ENCODE measurements at places on chromosomes 3 and 15. TPM values are rescaled to one million over a fixed set of nuclear protein-coding genes. Genes with fewer than 3 reads are reported as not detected.
A peak's percentile ranks its signal among the peaks of the same experiment; 100 is the strongest.

GRCh38 chr3:171695426-171695825, 114.9 kb downstream of the PLD1 start:
- peak; percentile 57 for DNase-seq

- no peak for DNase-seq
These were observed 411 bp upstream of the C3orf70 start for GRCh38 chr3:185153171-185153771.

- DNase-seq = no peak
These were observed 23.3 kb downstream of the RUBCN start for GRCh38 chr3:197713477-197713822.

DNA sequence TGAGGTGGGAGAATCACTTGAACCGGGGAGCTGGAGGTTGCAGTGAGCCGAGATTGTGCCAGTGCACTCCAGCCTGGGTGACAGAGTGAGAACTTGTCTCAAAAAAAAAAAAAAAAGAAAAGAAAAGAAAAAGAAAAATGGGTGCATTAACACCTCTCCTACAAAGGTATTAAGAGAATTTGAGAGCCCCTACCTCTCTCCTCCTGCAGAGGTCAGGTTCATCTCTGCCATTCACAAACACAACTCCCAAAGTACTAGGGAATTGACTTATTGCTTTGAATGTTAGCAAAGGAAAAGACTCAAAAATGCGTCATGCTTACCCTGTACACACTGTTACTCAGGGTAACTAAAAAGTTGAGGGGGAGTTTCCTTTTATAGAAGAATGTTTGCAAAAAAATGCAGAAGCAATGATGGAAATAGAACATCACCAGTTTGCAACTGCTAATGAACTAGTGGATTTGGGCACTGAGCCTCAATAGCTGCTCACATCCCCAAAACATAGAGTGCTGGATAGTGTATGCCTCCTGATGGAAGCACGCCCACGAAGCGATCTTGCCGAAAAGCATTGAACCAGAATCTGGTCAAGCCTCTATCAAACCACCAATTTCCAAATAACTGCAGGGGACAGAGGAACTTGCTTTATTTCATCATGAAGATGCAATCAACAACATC, 15.5 kb upstream of the LYZL4 start:
- no peak for DNase-seq

GRCh38 chr3:31358473-31359070, 174.2 kb upstream of the STT3B start:
- DNase-seq = peak; percentile 49

The GOLGA6D gene
- not detected for total RNA-seq

The CLSTN2 gene
- total RNA-seq = 3.2 TPM

DNA sequence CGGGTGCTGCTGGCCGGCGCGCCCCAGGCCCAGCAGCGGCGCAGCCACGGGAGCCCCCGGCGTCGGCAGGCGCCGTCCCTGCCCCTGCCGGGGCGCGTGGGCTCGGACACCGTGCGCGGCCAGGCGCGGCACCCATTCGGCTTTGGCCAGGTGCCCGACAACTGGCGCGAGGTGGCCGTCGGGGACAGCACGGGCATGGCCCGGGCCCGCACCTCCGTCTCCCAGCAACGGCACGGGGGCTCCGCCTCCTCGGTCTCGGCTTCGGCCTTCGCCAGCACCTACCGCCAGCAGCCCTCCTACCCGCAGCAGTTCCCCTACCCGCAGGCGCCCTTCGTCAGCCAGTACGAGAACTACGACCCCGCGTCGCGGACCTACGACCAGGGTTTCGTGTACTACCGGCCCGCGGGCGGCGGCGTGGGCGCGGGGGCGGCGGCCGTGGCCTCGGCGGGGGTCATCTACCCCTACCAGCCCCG, 777 bp downstream of the LOXL1 start:
- no peak for DNase-seq

The ZNF35 gene
- total RNA-seq = 10.1 TPM

The MUC4 gene
- total RNA-seq = not detected

The ATP8B4 gene
- 0.99 TPM for total RNA-seq

The SNX4 gene
- total RNA-seq = 40.6 TPM

The ARPIN gene
- 23.0 TPM for total RNA-seq

The TRPC1 gene
- 26.1 TPM for total RNA-seq

DNA sequence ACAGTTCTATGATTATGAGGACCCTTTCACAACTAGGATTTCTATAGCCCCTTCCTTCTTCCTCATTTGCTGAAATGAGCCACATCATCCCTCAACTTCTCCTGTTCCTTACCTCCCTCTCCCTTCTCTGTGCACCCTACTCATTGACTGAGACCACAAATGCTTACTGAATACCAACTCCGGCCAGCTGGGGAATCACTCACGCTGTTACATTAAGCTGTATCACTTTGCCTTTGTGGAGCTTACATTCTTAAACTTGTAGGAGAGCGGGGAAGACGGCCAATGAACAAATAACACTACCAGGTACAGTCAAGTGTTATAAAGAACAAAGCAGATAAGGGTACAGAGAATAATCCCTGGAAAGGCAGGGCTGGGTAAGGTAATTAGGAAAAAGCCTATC, 5.7 kb downstream of the SUCLG2 start:
- no peak for DNase-seq

DNA sequence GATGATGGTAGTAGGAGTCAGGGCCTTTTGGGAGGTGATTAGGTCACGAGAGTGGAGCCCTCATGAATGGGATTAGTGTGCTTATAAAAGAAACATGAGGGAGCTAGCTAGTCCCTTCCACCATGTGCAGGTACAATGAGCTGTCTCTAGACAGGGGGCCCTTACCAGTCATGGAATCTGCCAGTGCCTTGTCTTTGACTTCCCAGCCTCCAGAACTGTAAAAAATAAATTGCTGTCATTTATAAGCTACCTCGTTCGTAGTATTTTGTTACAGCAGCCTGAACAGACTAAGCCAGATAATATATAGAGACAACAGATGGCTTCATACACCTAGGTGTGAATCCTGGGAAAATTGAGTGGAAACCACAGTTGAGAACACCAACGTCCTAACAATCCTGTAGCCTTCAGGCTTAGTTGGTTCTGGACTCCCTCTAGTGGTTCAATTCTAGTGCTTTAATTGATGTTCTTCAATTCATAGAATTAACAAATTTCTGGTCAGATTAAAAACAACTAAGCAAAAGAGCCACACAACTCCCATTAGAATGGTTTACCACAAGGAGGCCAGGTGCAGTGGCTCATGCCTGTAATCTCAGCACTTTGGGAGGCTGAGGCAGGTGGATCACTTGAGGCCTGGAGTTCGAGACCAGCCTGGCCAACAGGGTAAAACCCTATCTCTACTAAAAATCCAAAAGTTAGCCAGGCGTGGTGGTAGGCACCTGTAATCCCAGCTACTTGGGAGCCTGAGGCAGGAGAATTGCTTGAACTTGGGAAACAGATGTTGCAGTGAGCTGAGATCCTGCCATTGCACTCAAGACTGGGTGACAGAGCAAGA, 21.3 kb upstream of the GATM start:
- DNase-seq = peak; percentile 81

GRCh38 chr15:38894243-38894948, 329.8 kb upstream of the RASGRP1 start:
- DNase-seq = peak; percentile 95

The GCNT3 gene
- 0.27 TPM for total RNA-seq

- DNase-seq = no peak
These were observed 87.8 kb upstream of the TSEN2 start for GRCh38 chr3:12396471-12396870.

DNA sequence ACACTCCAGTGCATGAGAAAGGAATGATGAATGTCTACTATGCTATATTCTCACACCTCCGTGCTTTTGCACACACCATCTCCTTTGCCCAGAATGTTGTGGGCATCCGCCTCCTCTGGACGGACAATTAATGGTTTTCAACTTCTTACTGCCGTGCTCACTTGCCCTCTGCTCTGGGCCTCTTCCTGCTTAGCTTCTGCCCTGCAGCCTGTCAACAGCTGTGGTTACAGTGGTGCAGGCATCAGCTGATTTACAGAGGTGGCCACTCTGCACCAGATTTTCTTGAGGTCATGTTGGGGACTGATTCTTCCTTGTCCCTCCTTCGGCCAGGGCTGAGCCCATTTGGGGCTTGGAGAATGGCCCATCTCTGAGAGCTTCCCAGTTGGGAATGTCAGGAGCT, 56.5 kb upstream of the TMEM115 start:
- DNase-seq = no peak

DNA sequence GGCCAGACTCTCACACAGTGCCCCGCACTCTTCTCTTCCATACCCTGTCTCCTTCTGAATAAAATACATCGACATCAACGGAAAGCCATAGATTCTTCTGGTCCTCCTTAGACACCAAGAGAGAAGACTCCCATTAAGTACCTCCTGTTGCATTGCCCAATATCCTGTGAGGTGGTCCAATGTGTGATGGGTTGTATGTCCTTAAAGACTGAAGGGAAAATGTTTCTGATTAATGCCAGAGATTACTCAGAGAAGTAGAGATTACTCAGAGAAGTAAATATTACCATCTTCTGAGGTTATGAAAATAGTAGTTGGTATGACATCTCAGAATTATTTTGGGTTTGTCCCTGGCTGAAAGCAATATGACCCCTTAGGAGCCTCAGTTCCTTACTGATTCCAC, 60.8 kb upstream of the GALNT15 start:
- DNase-seq = peak; percentile 76

DNA sequence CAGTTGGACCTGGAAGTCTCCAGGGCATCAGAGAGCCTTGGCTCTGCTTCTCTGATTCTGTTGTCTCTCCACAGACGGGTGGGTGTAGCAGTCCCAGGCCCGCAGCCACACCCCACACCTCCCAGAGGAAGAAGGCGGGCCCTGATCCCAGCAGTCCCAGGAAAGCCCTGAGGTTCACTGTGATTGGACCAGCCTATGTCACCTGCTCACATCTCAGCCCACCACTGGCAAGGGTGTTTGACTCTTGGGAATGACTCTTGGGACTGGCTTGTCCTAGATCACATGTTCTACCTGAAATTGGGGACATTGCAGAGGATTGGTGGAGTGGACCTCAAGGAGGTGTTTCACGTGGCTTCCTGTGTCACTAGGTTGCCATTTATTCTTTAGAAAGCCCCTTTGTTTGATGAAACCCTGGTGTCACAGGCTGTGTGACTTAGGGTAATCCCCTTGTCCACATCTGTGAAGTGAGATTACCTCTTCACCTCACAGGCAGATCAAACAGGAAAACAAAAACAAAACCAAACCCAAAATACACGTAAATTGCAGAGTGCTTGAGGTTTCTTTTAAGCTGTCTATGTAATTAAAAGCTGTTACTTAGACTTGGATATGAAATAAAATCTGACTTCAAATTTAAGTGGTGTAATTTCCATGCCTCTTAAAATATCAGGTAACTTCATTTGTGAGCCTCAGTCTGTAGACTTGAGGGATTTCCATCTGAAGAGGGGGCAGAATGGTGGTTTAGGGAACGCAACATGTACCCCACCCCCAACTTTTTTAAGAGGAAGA, 26.7 kb downstream of the FLNB start:
- no peak for DNase-seq

All from fibroblast of the aortic adventitia (primary cell).